ENCODE measurements at places on chromosomes 12 and 14.

DNA sequence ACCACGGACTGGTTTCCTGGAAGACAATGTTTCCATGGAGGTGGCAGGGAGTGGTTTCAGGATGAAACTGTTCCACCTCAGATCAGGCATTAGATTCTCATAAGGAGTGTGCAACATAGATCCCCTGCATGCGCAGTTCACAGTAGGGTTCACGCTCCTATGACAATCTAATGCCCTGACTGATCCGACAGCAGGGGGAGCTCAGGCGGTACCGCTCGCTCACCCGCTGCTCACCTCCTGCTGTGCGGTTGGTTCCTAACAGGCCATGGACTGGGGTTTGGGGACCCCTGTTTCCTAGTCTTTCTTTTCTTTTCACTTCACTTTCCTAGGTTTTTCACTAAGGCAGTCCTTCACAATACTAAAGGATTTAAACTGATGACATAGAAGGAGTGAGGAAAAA lies 39.6 kb downstream of the GUCY2C start:
- no peak for DNase-seq

- no peak for DNase-seq
Measured at GRCh38 chr12:47730341-47730744, 5.1 kb upstream of the ENDOU start.

GRCh38 chr12:6821591-6822425 lies at the start of gene GPR162:
GPR162 (plus strand) TSS chr12:6821821; CDS start chr12:6823899, 2,078 bp downstream.
- no peak for DNase-seq

DNA sequence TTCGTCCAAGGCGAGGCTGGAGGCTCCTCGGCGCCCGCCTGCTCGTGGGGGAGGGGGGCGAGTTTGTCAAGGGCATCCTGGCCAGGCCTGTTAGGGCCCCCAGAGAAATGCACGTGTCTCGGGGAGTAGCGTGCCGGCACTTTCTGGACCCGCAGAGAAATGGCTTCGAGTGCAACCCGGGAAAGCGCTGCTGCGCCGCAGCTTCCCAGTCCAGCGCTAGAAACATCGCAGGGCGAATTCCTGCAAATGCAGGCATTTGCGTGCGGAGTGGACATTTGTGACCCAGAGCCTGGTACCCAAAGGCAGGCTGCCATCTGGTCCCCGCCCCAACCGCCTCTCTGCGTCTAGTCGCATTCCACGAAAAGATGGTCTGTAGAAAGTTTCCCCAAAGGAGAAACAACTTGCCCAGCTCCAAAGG lies 756 bp downstream of the LGR5 start:
- no peak for DNase-seq
